Adipocyte (in vitro differentiated cells): ENCODE measurements at places on chromosomes 3 and 15.

- peak; percentile 60 for DNase-seq
These were observed 36.0 kb upstream of the TIMP4 start for GRCh38 chr3:12194669-12195161.

DNA sequence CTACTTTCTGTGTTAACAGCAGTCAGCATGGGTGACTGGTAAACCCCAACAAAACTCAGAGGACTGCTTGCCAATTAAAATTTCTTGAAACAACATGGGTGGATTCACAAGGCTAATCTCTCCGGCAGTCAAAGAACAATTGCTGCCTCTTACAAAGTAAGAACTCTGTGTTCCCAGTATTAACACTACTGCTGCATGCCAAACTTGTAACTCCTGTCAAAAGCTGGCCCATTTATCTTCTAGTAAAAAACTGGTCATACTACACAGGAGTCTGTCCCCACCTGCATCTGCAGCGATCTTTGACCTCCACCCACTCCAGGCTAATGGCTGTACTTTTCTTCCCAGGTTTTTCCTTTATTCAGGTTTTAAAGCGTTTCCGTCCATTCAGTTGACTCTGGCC, 8.7 kb upstream of the ZNF589 start:
- peak; percentile 37 for DNase-seq

GRCh38 chr15:64947211-64947610, 35.5 kb downstream of the ANKDD1A start:
- DNase-seq = no peak

GRCh38 chr3:167116120-167116922, 263.8 kb downstream of the ZBBX start:
- no peak for DNase-seq

GRCh38 chr3:70242297-70242882, 70.0 kb downstream of the MDFIC2 start:
- DNase-seq = no peak

DNA sequence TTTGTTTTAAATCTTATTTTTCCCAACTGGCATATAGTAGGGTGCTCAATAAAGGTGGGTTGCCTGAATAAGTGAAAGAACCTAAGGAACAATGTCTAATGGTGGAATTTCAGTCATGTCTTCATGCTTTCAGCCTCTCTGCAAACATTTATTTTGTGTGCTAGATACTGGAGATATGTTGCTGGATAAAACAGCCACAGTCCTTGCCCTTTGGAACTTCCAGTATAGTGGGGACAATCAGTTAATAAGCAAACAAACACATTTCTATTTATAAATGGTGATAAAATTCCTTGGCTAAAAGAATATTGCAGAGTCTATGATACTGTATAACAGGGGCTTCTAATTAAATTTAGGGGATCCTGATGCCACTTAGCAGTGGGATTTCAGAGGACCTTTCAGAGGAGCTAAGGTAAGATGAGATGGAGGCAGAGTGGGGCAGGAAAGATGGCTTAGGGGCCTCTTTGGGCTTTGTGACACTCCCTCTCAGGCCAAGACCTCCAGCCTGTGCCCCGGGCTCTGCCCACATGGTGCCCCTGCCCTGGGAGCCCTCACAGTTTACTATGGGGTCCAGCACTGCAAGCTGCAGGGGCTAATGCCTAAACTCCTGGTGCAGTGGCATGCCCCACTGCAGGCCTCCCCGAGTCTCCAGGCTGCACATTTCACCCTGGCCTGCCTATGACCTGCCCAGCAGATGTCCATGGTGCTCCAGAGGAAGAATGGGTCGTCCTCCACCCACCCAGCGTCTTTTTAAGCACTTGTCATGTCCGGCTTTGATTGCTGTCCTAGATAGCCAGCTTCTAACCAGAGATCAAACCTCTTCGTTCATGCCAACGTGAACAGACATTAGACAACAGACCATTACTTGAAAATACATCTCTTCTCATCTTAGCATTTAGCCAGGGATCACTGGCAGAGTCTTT, 61.6 kb upstream of the PRR23C start:
- DNase-seq = no peak

GRCh38 chr3:71579935-71580406, 3.6 kb downstream of the FOXP1 start:
- peak; percentile 56 for DNase-seq
